Ovary (tissue), 10 donors: ENCODE measurements at places on chromosomes 1 and 21.

DNA sequence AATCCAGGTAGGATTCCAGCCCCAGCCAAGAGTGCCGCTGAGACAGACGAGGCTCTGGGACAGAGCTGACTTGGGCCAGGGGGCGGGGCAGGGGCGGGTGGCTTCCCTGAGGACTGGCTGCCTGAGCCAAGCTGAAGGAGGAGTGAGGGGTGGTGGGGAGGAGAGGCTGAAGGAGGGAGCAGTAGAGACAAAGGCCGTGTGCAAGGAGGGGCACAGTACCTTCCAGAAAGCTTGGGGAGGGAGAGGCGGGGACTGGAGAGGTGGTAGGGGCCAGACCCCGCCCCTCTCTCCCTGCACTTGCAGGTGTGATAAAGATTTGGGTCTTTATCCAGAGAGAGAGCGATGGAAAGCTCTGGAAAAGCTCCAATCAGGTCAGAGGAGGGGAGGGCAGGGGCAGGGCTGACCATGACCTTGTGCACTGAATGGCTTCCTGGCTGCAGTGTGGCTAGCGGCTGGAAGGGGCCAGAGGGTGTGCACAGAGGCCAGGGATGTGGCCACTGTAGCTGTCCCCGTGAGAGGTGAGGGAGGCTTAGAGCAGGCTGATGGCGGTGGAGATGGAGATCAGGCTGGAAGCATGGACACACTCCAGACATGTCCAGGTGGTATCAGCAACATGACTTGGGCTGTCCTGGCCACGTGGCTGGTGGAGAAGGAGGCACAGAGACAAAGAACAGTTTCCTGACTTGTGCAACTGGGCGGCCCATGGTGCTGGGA is 6.7 kb upstream of the EPHA8 start:
- no peak for DNase-seq

GRCh38 chr1:218350035-218350525 is 4.9 kb downstream of the TGFB2 start:
- DNase-seq = no peak

DNA sequence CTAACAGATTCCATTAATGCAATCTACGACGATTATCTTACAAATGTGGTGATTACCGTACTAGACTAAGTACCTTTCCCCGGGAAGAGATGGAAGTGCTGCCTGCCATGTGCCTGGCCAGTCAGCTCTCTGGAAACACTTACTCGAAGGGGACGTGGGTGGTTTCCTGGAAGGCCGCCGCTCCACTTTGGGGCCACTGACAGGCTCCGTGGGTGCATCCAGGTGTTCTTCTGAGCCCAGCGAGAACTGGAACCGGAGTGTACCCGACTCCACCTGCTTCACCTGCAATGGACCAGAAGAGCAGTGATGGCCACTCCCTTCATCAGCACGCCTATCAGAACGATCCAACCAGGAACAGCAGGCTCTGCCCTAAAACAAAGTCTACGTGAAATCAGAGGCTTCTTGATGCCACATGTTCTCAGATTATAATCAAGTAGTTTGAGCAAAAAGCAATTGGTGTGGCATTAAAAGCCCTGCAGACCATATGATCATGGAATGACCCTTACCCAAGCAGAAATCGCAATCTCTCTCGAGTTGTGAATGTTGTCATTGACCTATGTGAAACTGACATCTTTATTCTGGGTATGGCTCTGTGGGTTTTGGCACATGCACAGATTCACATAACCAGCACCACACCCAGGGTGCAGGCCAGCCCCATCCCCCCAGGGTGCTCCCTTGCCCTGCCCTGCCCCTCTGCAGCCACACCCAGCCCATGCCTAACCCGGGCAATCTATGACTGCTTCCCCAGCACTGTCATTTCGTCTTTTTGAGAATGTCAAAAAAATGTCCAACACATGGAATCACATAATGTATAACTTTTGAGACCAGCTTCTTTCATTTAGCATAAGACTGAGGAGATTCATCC is 64.5 kb downstream of the NPHP4 start:
- DNase-seq = no peak

- no peak for DNase-seq
Measured at GRCh38 chr21:33105088-33105487, 35.1 kb downstream of the OLIG1 start.

- DNase-seq = no peak
Measured at GRCh38 chr1:17304151-17304825, 3.7 kb upstream of the PADI4 start.

DNA sequence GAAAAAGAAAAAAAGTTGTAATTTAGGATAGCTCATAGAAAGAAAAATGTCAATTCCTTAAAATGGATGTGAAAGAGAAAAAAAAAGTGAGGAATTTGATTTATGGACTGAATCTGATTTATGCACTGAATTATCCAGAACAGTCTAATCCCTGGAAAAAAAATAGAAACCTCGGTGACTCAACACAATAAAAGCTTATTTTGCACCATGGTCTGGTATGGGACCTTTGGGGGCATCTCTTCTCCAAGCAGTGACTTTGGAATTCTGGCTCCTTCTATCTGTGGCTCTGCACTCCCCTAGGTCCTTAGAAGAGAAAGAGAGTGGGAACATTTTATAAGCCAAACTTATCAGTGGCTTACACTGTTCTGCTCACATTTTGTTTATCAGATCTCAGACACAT is 471.7 kb upstream of the B3GALT2 start:
- no peak for DNase-seq

DNA sequence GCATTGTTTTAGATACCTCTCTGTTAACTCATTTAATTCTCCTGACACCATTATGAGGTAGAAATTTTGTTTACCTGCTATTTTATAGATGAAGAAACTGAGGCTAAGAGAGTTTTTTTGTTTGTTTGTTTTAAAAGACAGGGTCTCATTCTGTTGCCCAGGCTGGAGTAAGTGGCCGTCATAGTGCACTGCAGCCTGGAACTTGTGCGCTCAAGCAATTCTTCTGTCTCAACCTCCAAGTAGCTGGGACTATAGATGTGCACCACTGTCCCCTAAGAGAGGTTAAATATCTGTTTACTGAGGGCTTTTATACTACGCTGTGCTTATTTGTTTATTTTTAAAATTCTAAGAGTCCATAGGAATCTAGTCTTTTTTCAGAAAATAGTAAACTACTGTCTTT is 43.7 kb upstream of the CACYBP start:
- no peak for DNase-seq

DNA sequence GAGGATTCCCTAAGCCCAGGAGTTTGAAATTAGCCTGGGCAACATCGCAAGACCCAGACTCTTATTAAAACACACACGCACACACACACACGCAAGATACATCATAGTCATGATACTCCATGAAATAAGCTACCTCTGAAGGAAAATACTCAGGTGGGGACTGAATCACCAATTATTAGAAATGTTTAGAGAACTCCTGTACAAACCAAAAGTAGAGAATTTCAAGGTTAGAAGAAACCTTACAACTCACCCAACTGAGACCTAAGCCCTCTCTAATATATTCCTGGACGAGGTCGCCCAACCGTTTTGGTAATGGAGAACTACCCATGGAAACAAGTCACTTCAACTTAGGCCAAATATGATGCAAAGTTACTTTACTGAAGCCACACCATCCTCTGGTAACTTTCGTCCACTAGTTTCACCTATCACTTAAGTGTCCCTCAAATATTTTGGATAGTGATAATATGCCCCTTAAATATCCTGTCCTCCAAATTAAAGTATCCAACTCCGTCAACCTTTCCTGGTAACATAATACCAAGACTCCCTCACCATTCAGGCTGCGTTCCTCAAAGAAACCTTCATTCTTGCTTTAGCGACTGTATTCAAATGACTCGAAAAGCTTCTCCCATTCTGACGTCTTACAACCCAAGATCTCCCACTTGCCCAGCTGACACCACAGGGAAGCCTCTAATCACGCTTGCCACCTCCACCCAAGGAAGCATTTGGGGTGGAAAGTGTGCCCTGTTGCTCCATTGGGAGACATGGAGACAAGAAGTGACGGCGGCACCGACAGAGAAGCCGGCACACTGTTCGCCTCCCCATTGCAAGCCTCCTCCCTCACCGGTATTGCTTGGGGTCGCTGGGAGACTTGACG is 856 bp downstream of the NRDC start:
- DNase-seq = no peak

DNA sequence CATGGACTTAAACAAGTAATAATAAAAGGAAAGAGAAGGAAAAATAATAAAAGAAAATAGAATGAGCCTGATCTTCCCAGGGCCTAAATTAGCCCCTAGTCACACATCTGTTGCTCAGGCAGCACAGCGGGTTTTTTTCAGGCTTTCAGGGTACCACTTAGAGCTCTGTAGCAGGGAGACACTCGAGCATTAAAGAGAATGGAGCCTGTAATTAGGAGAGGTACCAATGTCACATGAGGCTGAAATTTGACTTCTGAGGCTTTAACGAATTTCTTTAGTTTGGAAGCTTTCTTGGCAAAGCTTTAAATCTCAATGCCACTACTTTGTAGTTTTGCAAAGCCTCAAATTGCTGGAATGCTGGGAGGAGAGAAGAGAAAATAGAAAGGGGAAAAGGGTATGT is 116.3 kb downstream of the AK5 start:
- DNase-seq = no peak

DNA sequence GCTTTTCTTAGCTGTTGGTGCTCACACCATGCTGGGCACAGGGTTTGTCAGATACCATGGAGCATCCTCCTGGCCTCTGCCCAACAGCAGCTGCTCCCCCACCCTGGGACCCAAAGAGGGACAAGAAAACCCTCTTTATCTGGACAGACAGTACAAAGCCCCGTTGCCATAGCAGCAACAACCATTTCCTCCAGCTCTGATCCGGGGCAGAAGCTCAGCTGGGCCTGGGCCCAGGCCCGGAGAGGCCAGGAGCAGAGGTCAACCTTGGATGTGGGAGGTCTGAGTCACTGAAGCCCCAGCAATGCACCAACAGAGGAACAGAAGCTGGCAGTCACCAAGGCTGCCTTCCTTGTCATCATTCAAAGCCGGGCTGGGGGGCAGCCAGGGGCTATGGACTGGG is 228.4 kb upstream of the POU3F1 start:
- DNase-seq = no peak

- no peak for DNase-seq
Measured at GRCh38 chr1:19454265-19455146, 30.8 kb downstream of the CAPZB start.

DNA sequence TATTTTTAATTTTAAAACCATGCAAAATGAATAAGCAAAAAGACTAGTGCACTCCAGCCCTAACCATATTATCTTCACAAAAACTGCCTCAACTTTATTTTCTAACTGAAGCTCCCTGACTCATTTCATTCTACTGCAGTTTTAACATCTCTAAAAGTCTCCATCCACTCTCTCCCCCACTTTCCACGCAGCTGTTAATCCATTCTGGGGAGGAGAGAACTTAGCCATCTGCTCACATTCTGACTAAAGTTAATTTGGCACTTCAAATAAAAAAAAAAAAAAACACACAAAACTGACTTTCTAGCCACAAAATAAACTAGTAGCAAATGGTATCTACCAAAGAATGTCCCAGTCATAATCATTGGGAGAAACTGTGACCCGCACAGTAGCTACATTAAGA is 5.4 kb upstream of the MYBPHL start:
- no peak for DNase-seq

- DNase-seq = no peak
Measured at GRCh38 chr1:164716992-164717703, 158.2 kb downstream of the PBX1 start.

DNA sequence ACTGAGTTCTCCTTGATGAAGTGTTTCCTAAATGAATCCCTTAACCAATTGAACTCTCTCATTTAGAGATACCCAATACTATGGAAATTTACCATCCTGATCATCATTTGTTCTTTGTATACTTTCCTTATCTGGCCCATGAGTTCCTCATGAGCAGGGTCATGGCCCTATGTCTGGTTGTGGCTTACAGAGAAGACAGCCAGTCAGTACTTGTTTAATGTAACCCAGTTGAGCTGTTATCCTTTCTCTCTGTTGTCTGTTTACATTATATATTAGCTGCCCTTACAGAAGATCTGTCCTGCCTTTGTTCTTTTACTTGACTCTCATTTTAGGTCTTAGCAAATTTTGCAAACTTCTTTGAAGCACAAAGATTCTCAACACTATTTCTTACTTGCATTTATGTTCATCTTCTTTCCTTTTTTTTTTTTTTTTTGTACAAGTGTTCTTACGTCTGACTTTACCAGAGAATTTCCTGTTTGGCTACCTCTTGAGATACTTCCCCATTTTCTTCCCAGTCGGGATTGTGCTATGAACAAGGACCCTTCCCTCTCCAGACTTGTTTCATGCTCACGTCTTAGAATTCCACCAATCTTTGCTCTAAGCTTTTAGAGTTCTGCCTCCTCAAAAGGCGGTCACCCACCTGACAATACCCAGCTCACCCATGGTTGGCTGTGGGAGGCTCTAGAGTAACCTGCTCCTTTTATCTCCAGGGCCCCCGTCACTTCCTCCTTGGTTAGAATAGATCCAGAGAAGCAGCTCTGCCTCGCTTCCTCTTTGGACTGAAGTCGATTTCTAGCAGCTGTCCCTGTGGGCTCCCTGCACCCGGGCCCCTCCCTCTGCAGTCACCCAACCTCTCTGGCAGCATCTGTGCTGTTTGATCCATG is 53.6 kb upstream of the RUNX1 start:
- no peak for DNase-seq

GRCh38 chr1:231757101-231757404 is 130.5 kb downstream of the DISC1 start:
- no peak for DNase-seq

DNA sequence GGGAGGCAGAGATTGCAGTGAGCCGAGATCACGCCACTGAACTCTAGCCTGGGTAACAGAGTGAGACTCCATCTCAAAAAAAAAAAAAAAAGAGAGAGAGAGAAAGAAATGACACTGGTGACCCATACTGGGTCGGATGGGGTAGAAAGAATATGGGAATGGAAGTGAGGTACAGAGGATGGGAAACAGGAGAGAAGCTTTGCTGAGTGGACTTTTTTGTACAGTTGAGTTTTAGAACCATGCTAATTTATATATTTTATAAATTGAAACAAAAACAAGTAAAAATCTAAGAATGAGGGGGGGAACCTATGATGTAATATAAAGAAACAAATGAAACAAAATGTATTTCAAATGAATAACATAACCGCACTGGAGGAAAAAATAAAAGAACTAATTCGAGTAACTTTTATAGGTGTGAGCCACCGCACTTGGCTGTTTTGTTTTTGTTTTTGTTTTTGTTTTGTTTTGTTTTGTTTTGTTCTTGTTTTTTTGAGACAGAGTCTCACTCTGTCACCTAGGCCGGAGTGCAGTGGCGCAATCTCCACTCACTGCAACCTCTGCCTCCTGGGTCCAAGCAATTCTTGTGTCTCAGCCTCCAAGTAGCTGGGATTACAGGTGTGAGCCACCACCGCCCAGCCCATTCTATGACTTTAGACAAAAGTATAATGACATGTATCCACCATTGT is 18.3 kb upstream of the KLF17 start:
- no peak for DNase-seq

DNA sequence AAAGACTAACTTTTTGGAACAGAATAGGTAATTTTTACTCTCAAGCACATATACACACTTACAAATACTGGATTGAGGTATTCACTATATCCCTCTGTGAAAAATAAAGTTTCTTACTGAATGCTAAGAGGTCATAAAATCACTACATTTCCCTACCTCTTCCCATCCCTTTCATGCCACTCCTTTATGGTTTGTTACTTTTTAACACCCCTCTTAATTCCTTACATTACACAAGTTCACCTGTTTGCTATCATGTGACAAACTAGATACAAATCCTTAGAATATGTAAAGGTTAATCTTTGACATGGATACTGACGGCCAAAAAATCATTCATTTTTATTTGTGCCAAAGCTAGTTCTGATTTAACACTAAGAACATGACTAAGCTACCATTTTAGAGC is 6.8 kb upstream of the DCAF6 start:
- DNase-seq = no peak
